ENCODE measurements at places on chromosomes 6 and 20. TPM values are rescaled to one million over a fixed set of nuclear protein-coding genes. Genes with fewer than 3 reads are reported as not detected.

The MLN gene
- not detected for polyA plus RNA-seq

The EYS gene
- polyA plus RNA-seq = 0.38 TPM

The C20orf141 gene
- polyA plus RNA-seq = not detected

The SMPD2 gene
- 8.0 TPM for polyA plus RNA-seq

The TRIM31 gene
- polyA plus RNA-seq = not detected

The SLC17A2 gene
- not detected for polyA plus RNA-seq

The SLC17A1 gene
- polyA plus RNA-seq = not detected

The OR2J3 gene
- polyA plus RNA-seq = not detected

The CLPSL2 gene
- polyA plus RNA-seq = not detected

The C20orf202 gene
- 0.62 TPM for polyA plus RNA-seq

The PRRT1 gene
- 0.22 TPM for polyA plus RNA-seq

The SYNGAP1 gene
- 5.9 TPM for polyA plus RNA-seq

The FKBP5 gene
- 1.2 TPM for polyA plus RNA-seq

The POU3F2 gene
- polyA plus RNA-seq = 35.3 TPM

The CDH26 gene
- 3.3 TPM for polyA plus RNA-seq

The BNIP5 gene
- polyA plus RNA-seq = not detected

Measured in neural cell (in vitro differentiated cells).